ENCODE measurements at places on chromosomes 1 and 21.
A peak's percentile ranks its signal among the peaks of the same experiment; 100 is the strongest.

DNA sequence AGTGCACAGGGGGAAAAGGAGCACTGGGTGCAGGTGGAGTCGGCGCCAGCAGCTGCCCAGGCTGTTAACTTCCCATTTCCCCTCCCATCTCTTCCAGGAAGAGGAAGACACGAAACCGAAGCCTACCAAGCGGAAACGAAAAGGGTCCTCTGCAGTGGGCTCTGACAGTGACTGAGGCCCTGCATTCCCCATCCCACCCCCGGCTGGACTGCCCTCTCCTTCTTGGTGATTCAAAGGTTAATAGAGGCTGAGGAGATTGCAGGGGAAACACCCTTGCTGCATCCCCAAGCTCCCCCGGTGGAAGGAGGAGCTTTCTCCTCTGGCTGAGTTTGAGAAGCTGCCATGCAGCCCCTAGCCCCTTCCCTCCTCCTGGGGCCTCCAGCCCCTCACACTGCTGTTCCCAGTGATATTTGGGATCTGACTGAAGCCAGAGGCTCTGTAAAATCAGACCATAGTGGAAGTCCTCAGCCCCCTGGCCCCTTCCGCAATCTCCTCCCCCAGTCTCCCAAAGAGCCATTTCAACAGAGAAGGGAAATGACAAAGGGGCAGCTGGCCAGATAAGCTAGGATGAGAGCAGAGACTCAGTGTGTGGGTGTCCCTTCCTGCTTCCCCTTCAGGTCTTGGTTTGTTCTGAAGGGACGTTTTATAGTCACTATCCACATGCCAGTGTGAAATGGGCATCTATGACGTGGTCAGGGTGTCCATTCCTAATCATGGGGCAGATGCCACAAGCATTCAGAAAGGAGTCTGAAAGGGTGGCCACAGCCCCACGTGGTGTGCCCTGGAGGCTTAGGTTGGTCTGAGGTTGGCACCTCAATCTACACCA, 1.9 kb upstream of the SLC27A3 start:
- DNase-seq = no peak

DNA sequence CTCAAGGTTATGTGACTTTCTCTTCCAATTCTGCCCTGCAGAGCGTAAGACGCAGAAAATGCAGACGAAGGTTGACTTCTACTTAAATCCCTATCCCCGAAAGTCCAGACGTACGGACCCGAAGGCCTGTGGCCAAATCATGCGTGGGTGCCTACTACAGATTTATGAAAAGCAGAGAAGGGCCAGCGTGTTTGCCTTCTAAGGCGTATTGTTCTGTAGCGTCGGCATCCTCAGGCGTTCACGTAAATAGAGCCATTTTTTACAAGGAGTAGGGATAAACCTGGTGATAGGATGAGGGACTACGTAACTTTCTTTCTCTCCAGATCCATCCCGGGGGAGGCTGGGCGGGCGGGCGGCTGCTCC, 222 bp upstream of the GIPC2 start:
- no peak for DNase-seq

DNA sequence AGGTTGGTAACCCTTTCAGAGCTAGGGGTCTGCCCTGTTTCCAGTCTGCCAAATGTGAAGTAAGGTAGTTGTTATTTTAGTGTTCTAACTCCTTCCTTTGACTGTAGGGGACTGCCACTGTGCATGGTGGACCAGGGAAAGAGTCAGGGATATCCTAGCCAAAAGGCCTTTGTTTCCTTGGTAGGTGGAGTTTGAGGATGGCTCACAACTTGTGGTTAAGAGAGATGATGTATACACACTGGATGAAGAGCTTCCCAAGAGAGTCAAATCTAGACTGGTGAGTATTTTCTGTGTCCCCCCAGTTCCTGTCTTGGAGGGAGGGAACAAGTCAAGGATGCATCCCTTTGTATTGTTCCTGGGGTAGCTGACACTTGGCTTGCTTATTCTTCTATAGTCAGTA, 3.5 kb upstream of the ST3GAL3 start:
- no peak for DNase-seq

DNA sequence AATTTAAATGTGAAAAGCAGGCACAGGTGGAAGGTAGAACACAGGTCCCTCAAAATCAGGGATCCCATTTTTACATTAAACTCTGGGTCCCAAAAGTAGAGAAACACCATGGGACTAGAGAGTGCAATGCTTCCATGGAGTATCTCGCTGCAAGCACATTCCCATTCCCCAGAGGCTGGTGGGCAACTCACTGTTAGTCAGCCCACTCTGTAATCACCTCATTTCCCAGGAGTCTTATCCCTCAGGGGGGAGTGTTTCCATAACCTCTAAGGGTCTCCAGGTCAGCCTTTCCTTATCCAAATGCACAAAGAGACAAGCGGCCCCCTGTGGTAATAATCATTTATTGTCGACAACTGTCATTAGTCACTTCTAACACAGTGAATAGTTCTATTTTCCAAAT, 490.1 kb upstream of the LRRC7 start:
- no peak for DNase-seq

GRCh38 chr1:54396261-54396933, 9.8 kb downstream of the SSBP3 start:
- DNase-seq = no peak

- DNase-seq = peak; percentile 60
These were observed 20.6 kb downstream of the ESPN start for GRCh38 chr1:6445062-6445763.

DNA sequence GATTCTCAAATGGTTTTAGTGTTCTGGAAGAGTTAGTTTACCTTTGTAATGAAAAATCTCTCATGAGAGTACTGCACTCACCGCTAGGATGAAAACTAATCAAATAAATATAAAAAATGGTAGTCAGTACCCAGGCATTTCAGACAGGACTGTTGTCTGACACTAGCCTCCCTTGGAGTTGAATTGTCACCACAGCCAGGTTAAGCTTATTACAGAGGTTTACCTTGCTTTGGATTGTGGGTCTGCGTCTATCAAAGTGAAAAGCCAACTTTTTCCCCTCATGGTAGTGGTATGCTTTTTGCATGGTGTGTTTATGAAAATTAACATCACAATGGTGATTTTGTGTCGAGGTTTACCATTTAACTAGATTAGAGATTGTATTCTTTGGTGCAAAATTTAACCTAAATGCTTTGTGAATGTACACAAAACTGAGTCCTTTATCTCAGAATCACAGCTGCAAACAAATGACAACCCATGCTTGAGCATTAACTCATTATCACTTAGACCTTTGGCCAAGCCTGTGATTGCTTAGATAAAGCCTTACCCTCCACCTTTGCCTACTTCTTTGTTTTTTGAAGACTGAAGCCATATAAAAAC, 20.1 kb downstream of the RAP1A start:
- no peak for DNase-seq

DNA sequence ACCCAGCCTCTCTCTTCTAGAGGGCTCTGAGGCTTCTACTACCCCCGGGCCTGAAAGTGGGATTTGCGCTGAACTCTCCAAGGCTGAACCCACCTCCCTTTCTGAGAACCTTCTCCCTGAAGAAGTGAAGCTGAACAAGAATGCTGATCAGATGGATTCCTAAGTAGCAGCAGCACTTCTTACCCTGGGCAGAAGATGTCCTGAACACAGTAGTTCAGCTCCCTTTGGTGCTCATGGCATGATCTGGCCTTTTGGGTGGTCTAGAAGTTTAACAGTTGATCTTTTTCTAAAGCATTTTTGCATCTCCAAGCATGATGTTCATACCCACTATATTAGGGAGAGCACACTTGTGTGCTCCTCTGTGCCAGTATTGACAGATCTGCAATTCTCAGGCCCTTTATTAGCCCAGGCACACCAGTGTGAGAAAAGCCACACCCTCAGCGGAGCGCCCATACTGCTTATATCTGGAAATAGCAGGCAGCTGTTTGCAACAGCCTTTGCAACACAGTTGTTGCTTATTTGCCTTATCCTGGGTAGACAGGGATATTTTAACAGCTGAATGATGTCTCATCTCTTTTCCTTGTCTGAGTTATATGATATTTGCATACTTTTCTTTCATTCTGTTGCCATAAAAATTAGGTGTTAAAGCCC, 34.2 kb downstream of the CNN3 start:
- no peak for DNase-seq

- DNase-seq = no peak
These were observed 10.8 kb downstream of the BLACAT1 start for GRCh38 chr1:205444931-205445645.

DNA sequence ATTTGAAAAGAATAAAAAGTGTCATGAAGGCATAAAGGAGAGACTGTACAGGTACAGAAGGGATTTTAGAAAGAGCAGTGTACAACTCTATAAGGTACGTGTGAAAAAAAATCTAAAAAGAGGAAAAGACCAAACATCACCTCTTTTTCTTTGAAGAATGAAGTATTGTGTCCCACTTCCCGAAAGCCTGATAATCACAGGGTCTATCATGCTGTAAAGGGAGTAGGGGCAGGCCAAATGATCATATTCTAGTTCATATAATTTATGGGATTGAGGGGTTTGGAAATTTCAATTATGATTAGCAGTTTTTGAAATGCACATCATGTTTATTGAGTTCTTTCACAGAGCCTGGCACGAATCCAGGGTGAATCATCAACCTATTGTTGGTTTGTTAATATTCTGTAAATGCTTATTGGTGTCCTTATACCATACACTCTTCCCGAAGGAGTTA, 910 bp upstream of the RERE start:
- DNase-seq = peak; percentile 31

- DNase-seq = no peak
These were observed 27.2 kb upstream of the TSPEAR start for GRCh38 chr21:44738621-44739020.

DNA sequence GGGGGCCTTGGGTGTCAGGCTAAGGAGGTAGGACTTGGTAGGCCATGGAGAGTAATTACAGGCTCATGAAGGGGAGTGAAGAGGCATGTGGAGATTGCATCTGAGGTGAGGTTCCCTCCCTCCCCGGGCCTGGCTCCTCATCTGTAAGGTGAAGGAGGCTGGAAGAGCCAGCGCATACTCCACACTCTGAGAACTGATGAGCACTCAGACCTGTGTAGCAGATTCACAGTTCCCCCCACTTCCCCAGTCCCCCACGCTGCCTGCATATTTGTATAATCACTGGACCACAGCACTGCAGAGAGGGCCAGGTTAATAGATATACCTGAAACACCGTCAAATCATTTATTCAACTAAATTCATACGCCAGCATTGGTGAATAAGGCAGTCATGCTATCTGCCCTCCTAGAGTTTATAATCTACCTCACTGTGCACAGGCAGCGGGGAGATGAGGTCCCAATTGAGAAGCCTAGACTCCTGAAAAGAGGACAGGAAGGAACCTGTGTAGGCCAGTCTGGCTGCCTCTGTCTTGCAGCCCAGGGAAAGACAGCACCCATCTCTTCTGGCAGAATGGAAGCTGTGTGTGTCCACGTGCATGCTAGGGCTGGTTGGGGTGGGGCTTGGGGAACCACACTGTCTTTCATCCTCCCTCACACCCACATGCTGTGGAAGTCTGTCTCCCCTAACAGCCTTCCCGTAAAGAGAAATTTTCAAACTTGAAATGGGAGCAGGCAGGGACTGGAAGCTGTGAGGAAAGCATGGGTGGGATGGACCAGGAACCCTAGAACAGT, 110.6 kb upstream of the ATP1A1 start:
- no peak for DNase-seq

DNA sequence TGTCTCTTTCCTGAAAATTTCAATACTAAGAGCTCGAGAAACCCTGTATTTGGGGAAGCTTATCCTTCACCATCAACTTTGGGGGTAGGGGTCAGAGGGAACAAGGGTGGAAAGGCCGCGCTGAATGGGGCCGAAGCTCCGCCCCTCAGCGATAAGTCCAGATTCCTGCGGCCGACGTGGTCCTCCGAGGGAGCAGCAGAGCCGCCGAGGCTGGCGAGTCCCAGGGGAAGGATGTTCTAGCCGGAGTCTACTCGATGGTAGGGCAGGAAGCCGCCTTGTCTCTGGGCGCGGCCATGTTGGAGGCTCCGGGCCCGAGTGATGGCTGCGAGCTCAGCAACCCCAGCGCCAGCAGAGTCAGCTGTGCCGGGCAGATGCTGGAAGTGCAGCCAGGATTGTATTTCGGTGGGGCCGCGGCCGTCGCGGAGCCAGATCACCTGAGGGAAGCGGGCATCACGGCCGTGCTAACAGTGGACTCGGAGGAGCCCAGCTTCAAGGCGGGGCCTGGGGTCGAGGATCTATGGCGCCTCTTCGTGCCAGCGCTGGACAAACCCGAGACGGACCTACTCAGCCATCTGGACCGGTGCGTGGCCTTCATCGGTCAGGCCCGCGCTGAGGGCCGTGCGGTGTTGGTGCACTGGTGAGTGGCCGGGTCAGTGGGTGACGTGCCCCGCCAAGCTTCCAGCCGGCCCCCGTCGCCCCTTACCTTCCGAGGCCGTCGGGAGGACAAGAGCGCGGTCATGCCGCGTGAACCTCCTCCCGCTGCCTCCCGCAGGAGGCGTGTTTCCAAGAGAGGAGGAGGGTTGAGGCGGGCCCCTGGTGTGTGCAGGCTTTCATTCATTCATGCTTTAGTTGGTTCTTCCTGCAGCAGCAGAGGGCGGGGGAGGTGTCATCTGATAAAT, at the start of gene DUSP12:
Gene DUSP12, plus strand, starts transcription at position 278 of the 899 bp plus-strand sequence. Its CDS starts 16 bp downstream, at position 294.
- peak; percentile 92 for DNase-seq

DNA sequence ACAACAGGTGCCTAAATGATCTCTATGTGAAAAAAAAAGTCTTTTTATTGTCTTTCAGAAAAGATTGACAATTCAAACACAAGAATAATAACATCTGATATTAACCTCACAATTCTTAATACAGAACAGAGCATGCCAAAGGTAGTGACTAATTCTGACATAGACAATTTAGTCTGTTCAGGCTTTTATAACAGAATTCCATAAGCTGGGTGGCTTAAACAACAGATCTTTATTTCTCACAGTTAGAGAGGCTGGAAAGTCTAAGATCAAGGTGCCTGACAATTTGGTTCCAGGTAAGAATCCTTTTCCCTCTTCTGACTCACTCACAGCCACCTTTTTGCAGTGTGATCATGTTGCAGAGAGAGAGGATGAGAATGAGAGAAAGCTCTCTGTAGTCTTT, 27.0 kb downstream of the DPYD start:
- no peak for DNase-seq

DNA sequence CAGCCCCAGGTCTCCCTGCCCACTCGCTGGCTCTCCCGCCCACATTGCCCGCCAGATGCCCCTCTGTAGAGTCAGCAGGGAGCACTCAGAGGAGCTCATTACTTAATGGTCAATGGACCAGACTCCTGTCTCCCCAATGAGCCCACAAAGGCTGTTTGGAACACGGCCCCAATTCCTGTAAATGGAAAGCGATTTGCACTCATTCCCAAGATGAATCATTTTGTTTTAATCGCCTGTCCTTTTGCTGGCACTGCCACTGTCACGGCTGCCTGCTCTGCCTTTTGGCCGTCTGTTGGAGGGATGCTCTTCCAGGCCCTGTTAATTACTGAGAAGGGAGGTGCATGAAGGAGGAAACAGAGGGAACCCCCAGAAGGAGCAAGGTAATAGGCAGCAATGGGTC, 44.8 kb upstream of the ATP2B4 start:
- DNase-seq = no peak

GRCh38 chr1:177998696-177999631, 29.1 kb upstream of the SEC16B start:
- DNase-seq = no peak

GRCh38 chr1:87903242-87903641, 574.6 kb downstream of the LMO4 start:
- DNase-seq = no peak

DNA sequence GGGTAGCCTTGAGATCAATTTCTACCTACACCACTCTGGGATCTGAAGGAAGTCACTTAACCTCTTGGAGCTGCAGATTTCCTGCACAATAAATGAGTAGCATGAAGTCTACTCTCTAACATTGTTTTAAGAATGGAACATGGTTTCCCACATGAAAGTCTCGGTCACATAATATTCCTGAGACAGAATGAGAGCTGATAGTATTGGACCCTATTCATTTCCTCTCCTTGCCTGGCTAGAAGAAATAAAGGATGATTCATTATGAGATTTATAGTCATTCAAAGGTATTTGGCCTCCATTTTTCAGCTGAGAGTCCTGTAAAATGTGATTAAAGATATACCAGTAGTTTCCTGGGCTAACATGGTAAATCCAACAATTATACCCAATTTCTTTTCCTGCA, 56.7 kb downstream of the ARHGAP29 start:
- DNase-seq = no peak
